ENCODE measurements at places on chromosomes 4 and X. TPM values are rescaled to one million over a fixed set of nuclear protein-coding genes. Genes with fewer than 3 reads are reported as not detected.

DNA sequence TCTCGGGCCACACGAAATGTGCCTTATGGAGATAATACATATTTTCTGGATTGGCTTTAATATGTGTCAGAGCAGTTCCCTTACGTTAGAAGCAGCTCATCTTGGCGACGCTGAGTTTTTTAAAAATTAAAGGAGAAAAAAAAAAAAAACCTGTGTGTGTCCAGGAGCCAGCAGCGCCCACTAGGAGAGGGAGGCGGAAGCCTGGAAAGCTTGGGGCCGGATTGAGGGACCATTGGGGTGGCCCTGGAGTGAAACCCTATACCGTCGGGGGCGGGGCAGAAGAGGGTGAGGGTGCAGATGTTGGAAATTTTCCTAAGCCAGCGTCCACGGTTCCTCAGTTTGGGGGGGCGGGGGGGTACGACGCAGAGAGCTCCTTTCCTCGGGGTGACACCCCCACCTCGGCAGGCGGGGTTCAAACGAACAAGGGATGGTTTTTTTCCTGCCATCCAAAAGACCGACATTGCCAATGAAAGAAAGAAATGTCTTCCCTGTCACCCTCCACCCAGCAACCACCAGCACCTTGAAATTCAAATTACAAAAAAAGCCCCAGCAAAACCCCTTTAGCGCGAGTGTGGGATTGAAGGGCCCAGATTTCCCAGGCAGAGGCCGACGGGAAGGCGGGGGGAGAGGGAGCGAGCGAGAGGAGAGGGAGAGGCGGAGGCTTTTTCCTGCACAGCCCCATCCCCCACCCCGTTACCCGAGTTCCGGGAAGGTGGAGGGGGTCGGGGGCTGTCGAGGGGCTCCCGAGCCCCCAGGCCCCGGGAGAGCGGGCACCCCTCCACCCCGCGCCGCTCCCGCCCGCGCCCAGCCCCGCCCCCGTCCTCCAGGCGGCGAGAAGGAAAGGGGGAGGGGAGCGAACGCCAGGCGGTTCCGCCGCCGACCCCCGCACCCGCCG is 859 bp downstream of the SMARCA1 start:
- no peaks in the 10 kb centered on the region for H3K36me3 ChIP-seq
- no peaks in the 10 kb centered on the region for H3K4me1 ChIP-seq
- H3K27me3 ChIP-seq, result no peaks in the 10 kb centered on the region
- peak overlapping the region; percentile 81 for H3K4me3 ChIP-seq
- H3K27ac ChIP-seq, result peak overlapping the region; percentile 80
- peak; percentile 41 for DNase-seq

Gene HS3ST1
- total RNA-seq, result 0.50 TPM

- H3K4me1 ChIP-seq, result peaks cover 4% of the 10 kb centered on the region
- DNase-seq, result no peak
- H3K36me3 ChIP-seq, result no peaks in the 10 kb centered on the region
- H3K27me3 ChIP-seq, result no peaks in the 10 kb centered on the region
- H3K4me3 ChIP-seq, result no peak overlapping the region
Measured at GRCh38 chr4:38491854-38492478, 172.0 kb upstream of the KLF3 start.

Gene UTP3
- total RNA-seq, result 13.1 TPM

DNA sequence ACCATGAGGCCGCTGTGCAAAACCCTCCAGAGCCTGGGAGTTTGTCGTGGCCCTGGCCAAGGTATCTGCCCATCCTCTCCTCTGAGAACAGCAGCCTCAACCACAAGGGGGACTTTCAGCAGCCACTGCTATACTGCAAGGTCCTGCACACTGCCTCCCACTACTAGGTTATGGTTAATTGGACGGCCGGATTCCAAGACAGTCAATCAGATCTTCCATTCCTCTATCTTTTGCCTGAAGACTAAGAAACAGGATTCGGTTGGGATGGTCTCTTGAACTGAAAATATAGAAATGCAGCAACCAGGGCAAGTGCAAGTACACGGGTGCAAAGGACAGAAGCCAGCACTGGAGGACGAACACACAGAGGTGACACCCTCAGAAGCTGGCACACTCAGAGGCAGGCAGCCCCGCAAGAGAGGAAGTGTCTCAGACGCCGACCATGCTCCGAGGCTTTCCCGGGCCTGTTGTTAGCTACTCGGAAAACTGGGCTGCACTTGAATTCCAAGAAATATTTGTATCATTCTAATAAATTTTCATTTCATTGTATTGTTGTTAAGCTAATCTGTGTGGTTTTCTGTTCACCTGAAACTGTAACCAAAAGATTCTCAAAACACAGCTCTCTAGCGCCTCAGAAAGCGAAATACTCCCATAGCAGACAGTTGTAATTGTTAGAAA is 63.3 kb downstream of the AFAP1 start:
- H3K36me3 ChIP-seq, result no peaks in the 10 kb centered on the region
- peaks cover 5% of the 10 kb centered on the region for H3K4me1 ChIP-seq
- no peak for DNase-seq

Gene ARHGAP36
- total RNA-seq, result 1.1 TPM

- H3K4me1 ChIP-seq, result peaks cover 76% of the 10 kb centered on the region
- no peak for DNase-seq
- H3K36me3 ChIP-seq, result no peaks in the 10 kb centered on the region
- H3K4me3 ChIP-seq, result peak overlapping the region; percentile 27
Measured at GRCh38 chr4:23881052-23881501, 8.8 kb downstream of the PPARGC1A start.

Gene PNCK
- 0.92 TPM for total RNA-seq

Gene ODAPH
- not detected for total RNA-seq

DNA sequence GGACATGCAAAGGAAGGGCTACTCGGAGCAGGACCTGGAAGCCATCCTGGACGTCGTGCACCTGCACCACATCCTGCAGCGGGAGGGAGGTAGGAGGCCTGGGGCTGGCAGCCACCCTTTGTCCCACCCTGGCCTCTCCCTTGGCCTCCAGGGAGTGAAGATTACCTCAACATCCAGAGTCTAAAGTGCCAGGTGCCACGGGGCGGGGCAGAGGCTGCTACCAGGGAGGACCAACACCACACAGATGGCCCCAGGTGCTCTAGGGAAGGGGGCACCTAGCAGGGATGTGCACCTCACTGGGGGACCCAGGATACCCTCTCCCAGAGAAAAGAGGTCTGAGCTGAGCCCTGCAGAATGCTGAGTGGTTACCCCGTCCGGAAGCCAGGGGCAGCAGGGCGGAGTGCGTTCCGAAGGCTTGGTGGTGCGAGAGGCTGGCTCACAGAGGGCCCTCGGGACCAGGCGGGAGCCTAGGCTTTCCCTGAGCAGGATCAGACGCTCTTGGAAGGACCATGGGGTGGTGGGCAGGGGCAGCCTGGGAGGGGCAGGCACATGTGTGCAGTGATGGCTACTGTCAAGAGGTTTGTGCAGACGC is 16.1 kb downstream of the ABCD1 start:
- no peaks in the 10 kb centered on the region for H3K4me1 ChIP-seq
- H3K27me3 ChIP-seq, result no peaks in the 10 kb centered on the region
- H3K4me3 ChIP-seq, result no peak overlapping the region
- DNase-seq, result no peak

Gene MAP7D2
- total RNA-seq, result 0.32 TPM

Gene MTMR8
- 0.54 TPM for total RNA-seq

- H3K4me3 ChIP-seq, result no peak overlapping the region
- H3K27me3 ChIP-seq, result no peaks in the 10 kb centered on the region
- no peaks in the 10 kb centered on the region for H3K4me1 ChIP-seq
- H3K36me3 ChIP-seq, result no peaks in the 10 kb centered on the region
- H3K27ac ChIP-seq, result no peak overlapping the region
Measured at GRCh38 chrX:34437586-34437985, 219.5 kb downstream of the TMEM47 start.

Gene FGB
- total RNA-seq, result not detected

DNA sequence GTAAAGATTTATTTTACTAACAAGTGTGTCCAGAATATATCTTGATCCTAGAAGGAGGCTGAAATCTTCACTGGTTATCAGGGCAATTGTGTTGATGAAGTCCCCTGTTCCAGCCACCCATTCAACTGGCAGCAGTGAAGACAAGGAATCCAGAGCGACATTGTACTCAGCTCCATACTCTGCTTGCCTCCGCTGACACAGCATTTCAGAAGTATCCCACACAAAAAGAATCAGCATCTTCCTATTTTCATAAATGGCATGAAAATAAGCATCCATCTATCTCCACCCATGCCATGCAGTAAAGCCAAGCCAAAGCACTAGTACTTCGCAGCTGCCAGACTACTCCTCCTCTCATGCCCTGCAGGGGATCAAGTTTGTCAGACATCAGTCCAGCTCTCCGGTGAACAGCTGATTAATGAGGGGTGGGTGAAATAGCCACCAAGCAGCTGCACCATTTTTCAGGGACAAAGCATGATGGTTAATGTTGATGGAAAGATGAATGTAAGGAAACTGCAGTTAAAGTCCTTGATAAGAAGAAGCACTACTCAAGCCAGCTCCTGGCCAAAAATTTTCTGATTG is 54.0 kb downstream of the COL25A1 start:
- H3K27ac ChIP-seq, result no peak overlapping the region
- no peaks in the 10 kb centered on the region for H3K36me3 ChIP-seq
- no peaks in the 10 kb centered on the region for H3K27me3 ChIP-seq

GRCh38 chr4:970046-970745 is 3.2 kb downstream of the DGKQ start:
- no peak for DNase-seq
- peaks cover 8% of the 10 kb centered on the region for H3K27me3 ChIP-seq
- peaks cover 18% of the 10 kb centered on the region for H3K4me1 ChIP-seq

GRCh38 chr4:183177001-183177400 is 77.9 kb downstream of the WWC2 start:
- H3K27me3 ChIP-seq, result no peaks in the 10 kb centered on the region
- H3K36me3 ChIP-seq, result no peaks in the 10 kb centered on the region
- H3K27ac ChIP-seq, result no peak overlapping the region
- H3K4me1 ChIP-seq, result peaks cover 4% of the 10 kb centered on the region

- DNase-seq, result no peak
- H3K27ac ChIP-seq, result peak overlapping the region; percentile 90
- H3K36me3 ChIP-seq, result no peaks in the 10 kb centered on the region
- H3K27me3 ChIP-seq, result no peaks in the 10 kb centered on the region
Measured at GRCh38 chr4:42641656-42642055, 15.2 kb downstream of the ATP8A1 start.

GRCh38 chr4:10437735-10438134 is 19.5 kb downstream of the ZNF518B start:
- no peaks in the 10 kb centered on the region for H3K4me1 ChIP-seq
- no peak overlapping the region for H3K4me3 ChIP-seq
- no peak overlapping the region for H3K27ac ChIP-seq
- H3K36me3 ChIP-seq, result no peaks in the 10 kb centered on the region

- no peak for DNase-seq
- no peaks in the 10 kb centered on the region for H3K4me1 ChIP-seq
Measured at GRCh38 chrX:70096052-70096451, 33.8 kb downstream of the OTUD6A start.

Gene HMX1
- not detected for total RNA-seq

Gene SPANXB1
- not detected for total RNA-seq

GRCh38 chrX:123801901-123802300 is 58.0 kb upstream of the XIAP start:
- no peaks in the 10 kb centered on the region for H3K4me1 ChIP-seq
- H3K27ac ChIP-seq, result no peak overlapping the region
- H3K4me3 ChIP-seq, result no peak overlapping the region
- no peak for DNase-seq

Gene CSAG2
- total RNA-seq, result not detected

- no peak for DNase-seq
- H3K4me3 ChIP-seq, result no peak overlapping the region
- no peak overlapping the region for H3K27ac ChIP-seq
Measured at GRCh38 chr4:152068866-152069265, 308.1 kb upstream of the GATB start.

GRCh38 chr4:129371926-129372325 is 276.0 kb downstream of the C4orf33 start:
- DNase-seq, result no peak
- no peaks in the 10 kb centered on the region for H3K27me3 ChIP-seq
- H3K27ac ChIP-seq, result no peak overlapping the region
- no peaks in the 10 kb centered on the region for H3K4me1 ChIP-seq
- no peaks in the 10 kb centered on the region for H3K36me3 ChIP-seq

DNA sequence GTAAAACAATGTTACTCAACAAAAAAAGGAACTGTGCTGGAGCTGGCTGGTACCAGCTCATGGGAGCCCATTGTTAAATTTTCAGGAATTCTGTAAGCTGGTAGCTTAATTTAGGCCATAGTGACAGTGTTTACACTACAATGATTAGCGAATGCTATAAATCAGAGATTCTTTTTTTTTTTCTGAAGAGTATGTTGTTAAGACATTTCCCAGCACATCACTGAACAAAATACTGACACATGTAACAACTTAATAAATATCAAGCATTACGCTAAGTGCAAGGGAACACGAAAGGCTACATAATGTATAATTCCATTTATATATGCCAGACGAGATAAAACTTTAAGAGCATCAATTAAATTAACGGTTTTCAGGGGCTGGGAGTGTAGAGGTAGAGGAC is 4.4 kb downstream of the WDFY3 start:
- H3K4me3 ChIP-seq, result no peak overlapping the region
- peaks cover 39% of the 10 kb centered on the region for H3K4me1 ChIP-seq
- H3K27ac ChIP-seq, result no peak overlapping the region
- H3K27me3 ChIP-seq, result no peaks in the 10 kb centered on the region
- H3K36me3 ChIP-seq, result no peaks in the 10 kb centered on the region

GRCh38 chr4:25592736-25593135 is 62.9 kb upstream of the SLC34A2 start:
- H3K27ac ChIP-seq, result no peak overlapping the region
- H3K4me1 ChIP-seq, result no peaks in the 10 kb centered on the region
- H3K4me3 ChIP-seq, result no peak overlapping the region
- no peak for DNase-seq
- no peaks in the 10 kb centered on the region for H3K27me3 ChIP-seq

DNA sequence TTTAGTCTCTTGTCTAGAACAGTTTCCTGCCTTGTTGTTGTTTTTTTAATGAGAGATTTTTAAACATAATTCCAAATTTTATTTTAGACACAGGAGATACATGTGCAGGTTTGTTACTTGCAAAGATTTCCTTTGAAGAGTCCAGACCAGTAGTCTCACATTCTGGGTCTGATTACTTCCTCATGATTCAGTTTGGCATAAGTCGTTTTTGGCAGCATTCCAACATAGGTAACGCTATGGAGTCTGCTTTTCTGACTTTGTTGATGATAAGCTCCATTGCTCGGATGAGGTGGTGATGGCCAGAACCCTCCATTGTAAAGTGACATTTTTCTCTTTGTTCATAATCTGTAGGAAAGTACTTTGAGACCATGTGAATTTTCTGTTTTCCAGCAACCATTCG is 74.7 kb downstream of the CLCN4 start:
- no peaks in the 10 kb centered on the region for H3K36me3 ChIP-seq
- H3K4me1 ChIP-seq, result no peaks in the 10 kb centered on the region
- H3K27ac ChIP-seq, result no peak overlapping the region
- no peak for DNase-seq

GRCh38 chrX:25034889-25035288 is 19.1 kb upstream of the ARX start:
- no peak for DNase-seq
- H3K4me1 ChIP-seq, result no peaks in the 10 kb centered on the region
- H3K4me3 ChIP-seq, result no peak overlapping the region
- H3K27ac ChIP-seq, result no peak overlapping the region
- no peaks in the 10 kb centered on the region for H3K36me3 ChIP-seq
